Activated naive CD4-positive, alpha-beta T cell treated with anti-CD3 and anti-CD28 coated beads for 36 hours (primary cell): ENCODE measurements at places on chromosomes 6 and 20.

DNA sequence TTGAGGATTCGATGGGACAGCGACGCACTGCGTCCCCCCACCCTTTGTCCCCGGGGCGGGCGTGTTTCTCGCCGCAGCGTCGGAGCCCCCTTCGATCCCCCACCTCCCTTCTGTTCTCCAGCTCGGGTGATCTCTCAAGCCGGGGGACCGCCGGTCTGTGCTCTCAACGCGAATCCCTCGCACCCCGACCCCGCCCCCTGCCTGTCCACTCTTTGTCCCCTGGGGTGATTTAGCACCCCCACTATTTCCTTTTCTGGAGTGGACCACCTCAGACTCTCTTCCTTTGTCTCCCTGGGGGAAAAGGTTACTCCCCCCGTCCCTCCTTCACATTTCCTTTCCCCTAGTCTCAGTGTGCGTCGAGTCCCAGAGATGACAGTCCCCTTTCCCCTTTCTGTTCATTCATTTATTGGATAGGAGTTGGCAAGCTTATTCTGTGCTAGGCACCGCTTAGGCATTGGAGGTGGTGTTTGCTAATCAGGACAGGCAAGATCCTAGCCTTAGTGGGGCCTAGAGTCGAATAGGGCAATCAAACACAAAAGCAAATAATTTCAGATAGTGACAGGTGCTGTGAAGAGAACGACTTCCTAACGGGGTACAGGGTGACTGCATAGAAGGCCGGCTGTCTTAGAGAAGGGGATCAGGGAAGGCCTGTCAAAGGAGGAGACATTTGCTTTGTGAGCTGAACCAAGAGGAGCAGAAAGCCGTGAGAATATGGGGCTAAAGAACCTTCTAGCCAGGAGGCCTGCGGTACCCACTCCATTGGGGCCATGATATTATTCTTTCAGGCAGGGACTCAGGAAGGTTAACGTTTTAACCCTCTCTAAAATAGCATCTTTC, 741 bp downstream of the PTPN1 start:
- DNase-seq, result peak; percentile 29

DNA sequence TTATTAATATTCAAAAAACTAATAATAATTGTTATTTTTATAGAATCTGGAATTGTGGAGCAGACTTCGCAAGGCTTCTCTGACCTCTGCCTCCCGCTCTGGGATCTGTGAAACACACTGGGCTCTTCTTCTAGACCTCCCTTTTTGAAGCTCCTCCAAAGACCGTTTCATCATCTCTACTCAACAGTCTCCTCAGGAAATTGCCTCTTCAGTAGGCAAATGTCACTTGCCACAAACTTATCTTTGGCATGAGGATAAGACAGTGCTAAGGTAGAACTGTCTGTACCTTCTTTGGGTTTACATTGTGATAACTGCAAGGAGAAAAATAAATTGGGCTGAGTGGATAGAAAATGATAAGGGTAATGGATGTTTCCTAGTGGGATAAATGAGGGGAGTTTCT, 2.3 kb upstream of the MAS1L start:
- DNase-seq, result no peak

GRCh38 chr6:15032015-15032414, 213.9 kb upstream of the JARID2 start:
- no peak for DNase-seq

GRCh38 chr6:160378882-160379281, 30.7 kb downstream of the SLC22A3 start:
- DNase-seq, result no peak

DNA sequence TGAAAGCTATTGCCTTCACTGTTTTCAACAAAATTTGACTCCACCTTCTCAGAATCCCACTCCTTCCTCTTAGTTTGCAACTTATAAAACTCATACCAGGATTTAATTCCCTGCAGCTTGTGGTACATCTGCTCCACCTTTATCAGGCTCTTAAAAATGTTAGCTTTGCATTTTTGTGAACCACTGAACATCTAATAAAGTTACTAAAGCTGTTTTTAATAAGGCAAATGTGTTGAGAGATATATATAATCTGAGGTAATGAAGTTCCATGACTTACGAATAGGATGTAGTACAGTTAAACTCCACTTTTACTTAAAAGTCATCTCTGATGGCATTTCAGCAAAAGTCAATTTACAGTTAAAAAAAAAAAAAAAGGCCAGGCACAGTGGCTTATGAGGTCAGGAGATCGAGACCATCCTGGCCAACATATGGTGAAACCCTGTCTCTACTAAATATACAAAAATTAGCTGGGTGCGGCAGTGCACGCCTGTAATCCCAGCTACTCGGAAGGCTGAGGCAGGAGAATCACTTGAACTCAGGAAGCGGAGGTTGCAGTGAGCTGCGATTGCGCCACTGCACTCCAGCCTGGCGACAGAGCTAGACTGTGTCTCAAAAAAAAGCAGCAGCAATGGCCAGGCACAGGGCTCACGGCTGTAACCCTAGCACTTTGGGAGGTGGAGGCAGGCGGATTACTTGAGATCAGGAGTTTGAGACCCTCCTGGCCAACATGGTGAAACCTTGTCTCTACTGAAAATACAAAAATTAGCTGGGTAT, 106.2 kb downstream of the KIF13A start:
- no peak for DNase-seq

- DNase-seq, result no peak
These were observed 25.7 kb downstream of the FOXC1 start for GRCh38 chr6:1635305-1636010.

GRCh38 chr6:55888917-55889316, 13.5 kb upstream of the BMP5 start:
- no peak for DNase-seq

DNA sequence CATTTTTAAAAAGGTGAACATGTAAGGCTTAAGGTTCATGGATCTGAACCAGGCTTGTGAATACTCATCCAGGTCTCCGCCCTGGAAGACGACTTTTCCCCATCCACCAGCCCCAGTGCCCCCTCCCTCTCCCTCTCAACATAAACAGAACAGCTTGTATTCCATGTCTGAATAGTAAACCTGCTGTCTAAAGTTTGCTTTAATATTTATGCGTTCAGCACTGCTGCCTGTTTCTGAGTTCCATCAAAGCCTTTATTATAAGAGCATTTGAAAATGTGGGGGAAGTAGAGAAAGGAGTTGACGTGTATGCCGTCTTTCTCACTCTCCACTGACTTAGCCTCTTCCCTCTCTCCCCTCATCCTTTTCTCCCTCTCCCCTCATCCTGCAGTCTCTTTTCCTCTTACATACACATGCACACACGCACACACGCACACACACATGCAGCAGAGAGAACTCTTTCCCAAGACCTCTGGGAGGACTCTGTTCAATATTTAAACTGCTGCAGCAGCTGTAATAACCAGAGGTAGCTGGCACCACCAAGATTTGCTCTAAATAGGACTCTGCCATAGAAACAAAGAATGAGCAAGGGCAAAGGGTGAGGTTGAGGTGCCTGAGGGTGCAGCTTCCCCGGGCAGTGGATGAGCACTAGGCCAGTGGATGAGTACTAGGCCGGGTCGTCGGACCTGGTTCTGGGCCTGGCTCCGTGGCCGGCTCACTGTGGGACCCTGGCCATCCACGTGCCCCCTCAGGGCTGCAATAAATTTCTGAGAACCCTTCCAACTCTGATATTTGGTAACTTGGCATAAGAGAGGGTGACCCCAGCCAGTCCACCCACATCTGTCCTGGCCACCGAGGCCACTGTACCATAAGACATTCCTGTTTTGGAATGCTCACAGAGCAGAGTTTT, 35.4 kb upstream of the VSTM2L start:
- no peak for DNase-seq

- DNase-seq, result no peak
These were observed 88.6 kb downstream of the MRPL14 start for GRCh38 chr6:44038543-44039065.

DNA sequence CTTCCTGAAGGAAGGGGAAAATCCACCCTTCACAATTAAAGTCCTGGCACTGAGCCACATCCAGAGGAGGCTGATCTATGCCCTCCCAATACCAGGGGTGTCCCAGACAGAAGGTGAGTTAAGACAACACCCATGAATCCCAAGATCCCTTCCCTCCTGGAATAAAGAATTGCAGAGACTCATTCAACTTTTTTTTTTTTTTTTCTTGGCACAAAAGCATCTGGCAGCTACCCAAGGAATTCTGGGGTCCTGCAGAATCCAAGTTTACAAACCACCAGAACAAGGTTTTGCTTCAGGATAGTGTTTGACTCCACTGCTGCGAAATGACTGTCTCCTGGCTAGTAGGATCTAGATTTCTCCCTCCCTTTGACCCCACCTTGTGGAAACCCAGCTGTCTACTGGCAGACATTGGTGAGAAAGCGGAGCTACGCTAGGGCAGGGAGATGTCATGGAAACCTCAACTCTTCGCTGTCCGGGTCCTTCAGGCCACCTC, 37.4 kb downstream of the JAG1 start:
- DNase-seq, result no peak
